ENCODE measurements at places on chromosomes 4 and X.

DNA sequence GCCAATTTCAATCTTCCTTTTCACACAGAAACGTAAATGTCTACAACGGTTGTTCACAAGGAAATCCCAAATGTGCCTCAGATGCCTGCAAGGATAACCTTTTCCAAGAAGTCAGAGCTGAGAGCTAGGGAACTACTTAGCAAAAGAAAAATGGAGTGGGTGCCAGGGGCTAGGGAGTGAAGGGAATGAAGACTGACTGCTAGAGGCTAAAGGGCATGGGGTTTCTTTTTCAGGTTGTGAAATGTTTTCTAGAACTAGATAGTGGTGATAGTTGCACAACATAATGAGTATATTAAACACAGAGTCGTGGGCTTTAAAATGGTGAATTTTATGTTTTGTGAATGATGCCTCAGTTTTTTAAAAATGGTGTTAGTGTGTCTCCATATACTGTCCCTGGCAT, 53.4 kb downstream of the CD99L2 start:
- DNase-seq, result no peak

GRCh38 chr4:112853662-112854256, 195.7 kb upstream of the ANK2 start:
- DNase-seq, result no peak

DNA sequence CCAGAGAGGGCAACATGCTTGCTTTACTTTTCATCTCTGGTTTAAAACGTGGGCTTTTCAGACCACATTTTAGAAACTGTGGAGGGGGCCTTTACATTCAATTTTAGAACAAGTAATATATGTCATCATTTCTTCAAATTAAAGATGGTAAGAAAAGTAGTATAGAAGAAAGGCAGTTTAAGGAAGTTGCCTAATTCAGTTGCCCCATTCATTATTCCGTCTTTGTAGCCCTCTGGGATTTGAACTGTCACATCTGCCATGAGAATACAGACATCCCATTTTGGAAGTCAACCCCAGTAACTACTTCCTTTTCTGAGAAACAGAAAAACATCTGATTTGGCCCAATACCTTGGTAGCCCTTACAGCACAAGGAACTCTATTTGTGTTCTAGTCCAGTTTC, 61.2 kb downstream of the PASD1 start:
- DNase-seq, result no peak

GRCh38 chrX:153954558-153955227, 10.2 kb upstream of the RENBP start:
- no peak for DNase-seq

- DNase-seq, result no peak
These were observed 133.5 kb upstream of the NUDT6 start for GRCh38 chr4:123055943-123056342.

All from activated T-cell treated with anti-CD3 and anti-CD28 coated beads, Interleukin-2, amount 50 U/mL, for 1 hour (primary cell).